Astrocyte (in vitro differentiated cells and primary cell): ENCODE measurements at places on chromosomes 2 and 18. TPM values are rescaled to one million over a fixed set of nuclear protein-coding genes. Genes with fewer than 3 reads are reported as not detected.
A peak's percentile ranks its signal among the peaks of the same experiment; 100 is the strongest.

Gene ZNF892
- 4.8 and 5.9 TPM in 2 replicates for total RNA-seq

Gene GKN1
- not detected in 2 replicates for total RNA-seq

Gene RFTN2
- total RNA-seq, result 7.1 and 8.1 TPM in 2 replicates

Gene SERPINB4
- total RNA-seq, result not detected in 2 replicates

Gene CRYBA2
- total RNA-seq, result not detected in 2 replicates

Gene CNTNAP5
- 0.30 TPM in 1 of 2 replicates, not detected in the other for total RNA-seq

Gene SERPINB12
- not detected in 2 replicates for total RNA-seq

Gene SLC4A5
- total RNA-seq, result 0.36 and 0.41 TPM in 2 replicates

Gene ALPG
- 0.19 and 0.27 TPM in 2 replicates for total RNA-seq

- DNase-seq, result no peak
- H3K4me3 ChIP-seq, result no peak overlapping the region
- peaks cover 28% of the 10 kb centered on the region for H3K4me1 ChIP-seq
- no peaks in the 10 kb centered on the region for H3K36me3 ChIP-seq
Measured at GRCh38 chr2:20064841-20065240, 13.4 kb upstream of the LAPTM4A start.

- H3K4me1 ChIP-seq, result no peaks in the 10 kb centered on the region
- no peak overlapping the region for H3K27ac ChIP-seq
- H3K36me3 ChIP-seq, result no peaks in the 10 kb centered on the region
- H3K27me3 ChIP-seq, result no peaks in the 10 kb centered on the region
- H3K4me3 ChIP-seq, result no peak overlapping the region
Measured at GRCh38 chr2:119333360-119333759, 33.3 kb downstream of the C2orf76 start.

DNA sequence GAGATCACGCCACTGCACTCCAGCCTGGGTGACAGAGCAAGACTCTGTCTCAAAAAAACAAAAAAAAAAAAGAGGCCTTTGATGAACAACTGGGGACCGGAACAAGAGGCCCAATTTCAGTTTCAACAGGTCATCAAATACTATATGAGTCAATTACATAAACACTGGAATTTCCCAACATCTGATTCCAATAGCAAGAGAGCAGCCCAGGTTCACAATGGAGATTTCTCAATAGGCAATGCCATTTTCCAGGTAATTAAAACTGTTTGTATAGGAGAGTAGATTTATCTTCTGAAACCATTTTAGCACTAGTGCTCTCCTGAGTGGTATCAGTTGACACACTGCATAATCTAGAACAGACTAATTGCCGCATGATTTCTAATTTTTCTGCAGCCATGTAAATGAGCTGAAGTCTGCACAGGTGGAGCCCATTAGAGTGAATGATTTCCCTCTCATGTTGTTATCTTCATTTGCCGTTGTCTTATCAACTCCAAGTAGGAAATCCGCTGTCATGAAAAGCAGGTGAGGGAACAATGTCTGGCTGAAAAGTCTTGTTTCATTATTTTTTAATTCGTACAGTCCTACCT lies 264.1 kb upstream of the MEIS1 start:
- no peaks in the 10 kb centered on the region for H3K36me3 ChIP-seq
- DNase-seq, result no peak
- H3K4me3 ChIP-seq, result no peak overlapping the region
- no peaks in the 10 kb centered on the region for H3K27me3 ChIP-seq
- H3K4me1 ChIP-seq, result no peaks in the 10 kb centered on the region

DNA sequence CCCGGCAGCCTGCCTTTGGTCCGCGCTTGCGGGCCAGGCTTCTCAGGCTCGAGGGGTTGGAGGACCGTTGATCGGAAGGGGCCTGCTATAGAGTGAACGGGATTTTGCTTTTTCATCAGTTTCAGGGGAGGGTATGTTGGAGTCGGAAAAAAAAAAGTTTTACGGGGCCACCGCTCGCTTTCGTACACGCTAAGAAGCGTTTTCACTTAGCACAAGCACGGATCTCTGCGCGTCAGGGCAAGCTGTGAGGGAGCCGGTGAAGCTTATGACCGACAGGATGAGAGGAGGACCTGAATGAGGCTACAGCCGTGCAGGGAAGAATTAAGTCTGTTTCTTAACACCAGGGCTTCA lies 443 bp downstream of the CPSF3 start:
- peak overlapping the region; percentile 85 for H3K4me3 ChIP-seq
- H3K4me1 ChIP-seq, result peaks cover 21% of the 10 kb centered on the region

GRCh38 chr18:79402977-79403722 lies 7.4 kb downstream of the NFATC1 start:
- no peak overlapping the region for H3K27ac ChIP-seq
- peaks cover 3% of the 10 kb centered on the region for H3K4me1 ChIP-seq
- DNase-seq, result no peak
- H3K36me3 ChIP-seq, result no peaks in the 10 kb centered on the region
- peaks cover 24% of the 10 kb centered on the region for H3K27me3 ChIP-seq

GRCh38 chr2:234290671-234291070 lies 206.2 kb downstream of the ARL4C start:
- no peak overlapping the region for H3K27ac ChIP-seq
- H3K4me1 ChIP-seq, result peaks cover 59% of the 10 kb centered on the region
- no peaks in the 10 kb centered on the region for H3K36me3 ChIP-seq
- no peak overlapping the region for H3K4me3 ChIP-seq
- no peaks in the 10 kb centered on the region for H3K27me3 ChIP-seq

DNA sequence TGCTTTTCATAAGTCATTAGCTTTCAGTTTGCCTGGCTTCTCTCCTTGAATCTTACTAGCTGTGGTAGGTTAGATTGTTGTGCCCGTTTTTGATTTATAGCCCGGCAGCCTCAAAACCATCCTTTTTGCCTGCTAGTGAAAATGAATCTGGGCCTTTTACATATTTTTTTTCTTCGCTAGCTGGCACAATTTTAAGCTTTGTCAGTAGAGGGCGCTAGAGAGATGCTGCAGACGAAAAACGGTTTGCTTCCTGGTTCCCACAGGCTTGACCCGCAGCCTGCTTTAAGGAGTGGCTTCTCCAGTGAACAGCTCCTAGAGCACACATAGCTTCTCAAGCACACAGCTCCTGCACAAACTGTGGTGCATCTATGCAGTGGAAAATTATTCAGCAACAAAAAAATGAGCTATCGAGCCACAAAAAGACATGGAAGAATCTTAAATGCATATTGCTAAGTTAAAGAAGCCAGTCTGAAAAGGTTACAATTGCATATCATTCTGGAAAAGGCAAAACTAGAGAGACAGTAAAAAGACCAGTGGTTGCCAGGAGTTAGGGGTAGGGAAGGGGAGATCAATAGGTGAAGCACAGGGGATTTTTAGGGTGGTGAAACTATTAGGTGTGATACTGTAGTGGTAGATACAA lies 47.9 kb downstream of the E2F6 start:
- no peak for DNase-seq
- no peak overlapping the region for H3K4me3 ChIP-seq
- H3K4me1 ChIP-seq, result no peaks in the 10 kb centered on the region
- no peak overlapping the region for H3K27ac ChIP-seq

DNA sequence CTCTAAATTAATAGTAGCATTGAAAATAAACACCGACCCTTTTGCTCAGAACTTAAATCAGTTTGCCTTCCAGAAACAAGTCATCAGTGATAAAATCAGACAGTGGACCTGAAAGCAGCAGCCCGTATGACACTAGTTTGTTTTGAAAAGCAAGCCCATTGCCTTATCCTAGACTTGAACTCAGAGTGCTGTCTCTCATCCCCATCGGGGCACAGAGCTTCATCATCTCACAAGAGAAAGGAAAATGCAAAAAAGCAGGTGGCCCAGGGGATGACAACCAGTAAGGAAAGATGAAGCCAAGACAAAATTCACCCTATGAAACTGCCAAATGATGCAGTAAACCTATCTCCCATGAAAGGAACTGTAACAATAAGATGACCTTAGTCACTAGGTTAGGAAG lies 71.2 kb downstream of the CERKL start:
- no peak for DNase-seq
- peaks cover 4% of the 10 kb centered on the region for H3K27me3 ChIP-seq
- H3K27ac ChIP-seq, result no peak overlapping the region

- H3K4me3 ChIP-seq, result no peak overlapping the region
- no peak for DNase-seq
- no peaks in the 10 kb centered on the region for H3K27me3 ChIP-seq
- H3K4me1 ChIP-seq, result no peaks in the 10 kb centered on the region
Measured at GRCh38 chr2:24961903-24962302, 9.9 kb downstream of the DNAJC27 start.

GRCh38 chr2:147099845-147100244 lies 745.0 kb upstream of the ACVR2A start:
- H3K27ac ChIP-seq, result no peak overlapping the region
- no peaks in the 10 kb centered on the region for H3K27me3 ChIP-seq
- H3K4me3 ChIP-seq, result no peak overlapping the region
- no peaks in the 10 kb centered on the region for H3K36me3 ChIP-seq
- no peak for DNase-seq

DNA sequence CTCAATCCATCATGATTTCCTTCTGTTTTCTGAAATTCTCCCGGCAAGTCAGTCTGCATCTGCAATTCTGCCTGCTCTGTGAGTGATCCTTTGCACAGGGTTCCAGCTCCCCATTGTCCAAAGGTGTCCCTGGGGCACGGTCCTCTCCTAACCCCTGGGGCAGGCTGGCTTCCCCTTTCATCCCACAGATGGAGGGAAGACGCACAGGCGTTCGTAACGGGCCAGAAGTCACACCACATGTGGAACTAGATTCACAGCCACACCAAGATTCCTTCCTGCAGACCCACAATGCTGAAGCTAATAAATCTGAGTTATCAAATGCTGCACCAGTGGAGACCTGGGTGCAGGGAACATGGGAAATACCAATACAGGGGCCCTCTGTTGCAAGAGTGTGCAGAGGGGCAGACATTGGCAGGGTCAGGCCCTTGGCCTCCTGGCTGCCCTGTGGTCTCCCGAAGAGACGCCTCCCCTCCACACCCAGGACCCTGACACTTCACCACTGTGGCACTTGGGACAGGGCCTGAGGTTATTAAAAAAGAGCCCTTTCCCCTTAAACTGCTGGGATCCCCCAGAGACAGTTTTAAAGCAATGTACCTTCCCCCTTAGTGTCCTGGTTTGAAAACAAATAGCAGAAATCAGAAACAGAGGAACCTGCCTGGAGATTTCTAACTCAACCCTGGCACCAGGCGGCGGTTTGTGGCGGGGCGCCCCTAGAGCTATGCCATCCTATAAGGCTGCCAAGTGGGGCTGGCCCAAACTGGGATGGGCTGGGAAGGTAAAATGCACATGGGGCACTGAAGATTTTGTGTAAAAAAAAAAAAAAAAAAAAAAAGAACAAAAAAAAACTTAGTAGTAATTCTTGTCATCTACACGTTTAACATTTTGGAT lies 15.4 kb downstream of the ZNF516 start:
- no peak for DNase-seq
- H3K4me3 ChIP-seq, result no peak overlapping the region
- no peaks in the 10 kb centered on the region for H3K27me3 ChIP-seq
- peaks cover 25% of the 10 kb centered on the region for H3K4me1 ChIP-seq
- H3K36me3 ChIP-seq, result no peaks in the 10 kb centered on the region

DNA sequence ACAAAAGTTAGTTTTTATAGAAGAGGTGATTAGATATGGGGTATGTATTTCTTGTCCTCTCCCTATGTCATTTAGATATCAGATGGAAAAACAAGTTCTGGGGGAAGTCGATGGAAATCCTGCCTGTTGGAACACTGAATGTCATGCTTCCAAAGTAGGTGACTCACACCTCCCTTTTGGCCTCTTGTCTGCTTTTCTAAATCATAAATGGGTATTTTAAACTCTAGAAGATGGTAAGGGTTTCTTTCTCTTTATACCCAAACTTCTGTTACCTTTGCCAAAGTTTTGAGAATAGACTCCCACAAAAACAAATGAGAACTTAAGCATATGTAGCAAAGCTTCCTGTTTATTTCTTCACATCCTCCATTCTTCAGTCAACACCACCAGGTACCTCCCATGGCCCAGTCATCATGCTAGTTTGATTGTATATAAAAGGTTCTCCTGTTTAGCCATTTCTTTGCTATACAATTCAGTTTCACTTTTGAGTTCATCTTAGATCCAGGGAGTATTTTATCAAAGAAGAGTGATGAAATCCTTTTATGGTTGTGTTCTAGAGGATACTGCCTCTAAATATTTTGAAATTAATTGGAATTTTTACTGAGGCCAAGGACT lies 63.9 kb downstream of the PRKRA start:
- peaks cover 8% of the 10 kb centered on the region for H3K36me3 ChIP-seq

DNA sequence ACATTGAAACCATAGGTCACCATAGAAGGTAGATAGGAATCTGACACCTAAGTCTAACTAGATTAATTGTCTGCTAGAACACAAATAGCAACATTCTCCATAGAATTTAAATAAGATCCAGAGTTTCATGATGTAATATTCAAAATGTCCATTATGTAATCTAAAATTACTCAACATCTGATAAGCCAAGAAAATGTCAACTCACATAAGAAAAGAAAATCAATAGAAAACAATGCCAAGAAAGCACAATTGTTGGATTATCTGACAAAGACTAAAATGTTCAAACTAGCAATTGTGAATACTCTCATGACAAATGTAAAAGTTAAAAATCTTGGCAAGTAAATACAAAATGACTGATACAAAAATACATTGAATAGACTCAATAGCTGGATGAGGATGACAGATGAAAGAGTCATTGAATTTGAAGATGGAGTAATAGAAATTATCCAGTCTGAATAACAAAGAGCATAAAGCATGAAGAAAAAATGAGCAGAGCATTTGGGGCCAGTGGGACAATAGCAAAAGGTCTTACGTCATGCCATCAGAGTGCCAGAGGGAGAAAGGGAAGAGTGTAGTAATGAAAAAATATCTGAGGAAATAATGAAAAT lies 358.6 kb downstream of the METTL4 start:
- H3K27ac ChIP-seq, result no peak overlapping the region
- no peaks in the 10 kb centered on the region for H3K4me1 ChIP-seq
- H3K4me3 ChIP-seq, result no peak overlapping the region
- H3K36me3 ChIP-seq, result no peaks in the 10 kb centered on the region

GRCh38 chr2:240069829-240070228 lies 16.5 kb upstream of the OR6B3 start:
- no peak overlapping the region for H3K27ac ChIP-seq
- no peaks in the 10 kb centered on the region for H3K4me1 ChIP-seq
- peaks cover 3% of the 10 kb centered on the region for H3K27me3 ChIP-seq
- H3K36me3 ChIP-seq, result no peaks in the 10 kb centered on the region

DNA sequence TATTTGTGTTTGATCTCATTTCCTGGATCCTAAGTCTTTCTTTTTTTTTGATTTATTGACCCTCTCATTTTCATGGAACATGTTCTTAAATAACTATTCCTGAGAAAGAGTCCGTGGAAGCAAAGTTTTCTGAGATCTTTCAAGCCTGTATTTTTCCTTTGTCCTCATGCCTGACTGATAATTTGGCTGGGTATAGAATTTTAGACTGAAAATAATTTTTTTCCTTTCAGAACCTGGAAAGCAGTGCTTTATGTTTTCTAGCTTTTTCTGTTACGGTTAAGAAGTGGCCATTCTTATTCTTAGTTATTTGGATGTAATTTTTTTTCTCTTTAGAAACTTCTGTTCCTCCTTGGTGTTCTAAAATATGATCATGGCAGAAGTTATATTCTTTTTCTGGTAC lies 82.5 kb downstream of the SEMA4F start:
- no peaks in the 10 kb centered on the region for H3K36me3 ChIP-seq
- no peak for DNase-seq
- H3K4me1 ChIP-seq, result peaks cover 19% of the 10 kb centered on the region
- no peak overlapping the region for H3K4me3 ChIP-seq

- no peak overlapping the region for H3K4me3 ChIP-seq
- no peaks in the 10 kb centered on the region for H3K27me3 ChIP-seq
- H3K4me1 ChIP-seq, result no peaks in the 10 kb centered on the region
- H3K36me3 ChIP-seq, result no peaks in the 10 kb centered on the region
Measured at GRCh38 chr18:13318731-13319501, 100.4 kb downstream of the LDLRAD4 start.
